Motor neuron (in vitro differentiated cells): ENCODE measurements at places on chromosomes 6 and 20. TPM values are rescaled to one million over a fixed set of nuclear protein-coding genes. Genes with fewer than 3 reads are reported as not detected.

HLA-DQA2 gene
- total RNA-seq = not detected in 2 replicates

MAS1 gene
- total RNA-seq = 0.09 and 0.13 TPM in 2 replicates

PLAGL1 gene
- 41.3 and 44.3 TPM in 2 replicates for total RNA-seq

COL9A3 gene
- 0.92 and 1.3 TPM in 2 replicates for total RNA-seq

DSP gene
- total RNA-seq = 1.4 and 1.5 TPM in 2 replicates

ERVFRD-1 gene
- total RNA-seq = 3.7 and 4.5 TPM in 2 replicates

OR2W1 gene
- not detected in 2 replicates for total RNA-seq

ELOVL2 gene
- 6.1 and 7.9 TPM in 2 replicates for total RNA-seq

AIF1 gene
- total RNA-seq = 0.75 TPM in 1 of 2 replicates, not detected in the other

GPR6 gene
- 0.33 and 0.34 TPM in 2 replicates for total RNA-seq

ADRM1 gene
- total RNA-seq = 99.0 and 105 TPM in 2 replicates

TRIM31 gene
- not detected in 2 replicates for total RNA-seq
